ENCODE measurements at places on chromosomes 6 and 20.

- DNase-seq = peak; percentile 76
Measured at GRCh38 chr6:26553264-26553634, 15.1 kb downstream of the HMGN4 start.

DNA sequence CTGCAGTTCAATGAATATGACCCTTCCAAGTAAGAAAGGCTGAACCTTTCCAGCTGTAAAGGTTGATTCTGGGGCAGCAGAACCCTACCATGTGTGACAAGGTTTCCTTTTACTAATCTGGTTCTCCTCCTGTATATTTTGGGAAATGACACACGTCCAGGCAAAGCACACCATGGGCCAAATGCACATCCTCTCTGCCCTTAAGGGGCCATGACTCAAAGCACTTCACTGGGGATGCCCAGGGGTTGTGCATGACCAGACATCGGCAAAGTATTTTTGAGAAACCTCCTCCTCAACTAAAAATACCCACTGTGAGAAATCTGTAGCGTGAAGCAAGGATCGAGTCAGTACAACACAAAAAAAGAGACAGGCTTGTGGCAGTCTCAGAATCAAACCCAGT is 174.7 kb downstream of the BACH2 start:
- no peak for DNase-seq

- DNase-seq = no peak
Measured at GRCh38 chr20:31918466-31919105, 33.3 kb downstream of the PDRG1 start.

- no peak for DNase-seq
Measured at GRCh38 chr6:34566830-34567546, 10.9 kb upstream of the SPDEF start.

- no peak for DNase-seq
Measured at GRCh38 chr6:145247692-145248419, 487.5 kb downstream of the EPM2A start.
